NCI-H446 (cell line): ENCODE measurements at places on chromosomes 2 and 18.
A peak's percentile ranks its signal among the peaks of the same experiment; 100 is the strongest.

DNA sequence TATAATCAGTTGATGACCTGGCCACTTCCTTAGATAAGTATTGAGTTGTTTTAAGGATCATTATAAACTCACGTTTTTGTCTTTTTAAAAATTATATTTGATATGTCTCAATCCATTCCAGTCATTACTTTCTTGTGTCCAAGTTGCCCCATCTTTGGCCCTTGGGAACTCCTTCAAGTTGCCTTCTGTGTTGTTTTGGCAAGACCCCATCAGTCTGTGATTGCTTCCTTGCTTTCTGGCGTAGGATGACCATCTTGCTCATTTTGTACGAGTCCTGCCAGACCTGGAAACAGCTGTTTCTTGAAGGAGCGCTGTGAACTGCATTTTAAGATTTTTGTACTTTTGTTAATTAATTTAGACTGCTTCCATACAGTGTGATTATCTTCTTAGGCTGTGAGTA, 68.9 kb upstream of the ITM2C start:
- DNase-seq = no peak

- DNase-seq = peak; percentile 42
Measured at GRCh38 chr2:50707196-50707595, 324.7 kb downstream of the NRXN1 start.

DNA sequence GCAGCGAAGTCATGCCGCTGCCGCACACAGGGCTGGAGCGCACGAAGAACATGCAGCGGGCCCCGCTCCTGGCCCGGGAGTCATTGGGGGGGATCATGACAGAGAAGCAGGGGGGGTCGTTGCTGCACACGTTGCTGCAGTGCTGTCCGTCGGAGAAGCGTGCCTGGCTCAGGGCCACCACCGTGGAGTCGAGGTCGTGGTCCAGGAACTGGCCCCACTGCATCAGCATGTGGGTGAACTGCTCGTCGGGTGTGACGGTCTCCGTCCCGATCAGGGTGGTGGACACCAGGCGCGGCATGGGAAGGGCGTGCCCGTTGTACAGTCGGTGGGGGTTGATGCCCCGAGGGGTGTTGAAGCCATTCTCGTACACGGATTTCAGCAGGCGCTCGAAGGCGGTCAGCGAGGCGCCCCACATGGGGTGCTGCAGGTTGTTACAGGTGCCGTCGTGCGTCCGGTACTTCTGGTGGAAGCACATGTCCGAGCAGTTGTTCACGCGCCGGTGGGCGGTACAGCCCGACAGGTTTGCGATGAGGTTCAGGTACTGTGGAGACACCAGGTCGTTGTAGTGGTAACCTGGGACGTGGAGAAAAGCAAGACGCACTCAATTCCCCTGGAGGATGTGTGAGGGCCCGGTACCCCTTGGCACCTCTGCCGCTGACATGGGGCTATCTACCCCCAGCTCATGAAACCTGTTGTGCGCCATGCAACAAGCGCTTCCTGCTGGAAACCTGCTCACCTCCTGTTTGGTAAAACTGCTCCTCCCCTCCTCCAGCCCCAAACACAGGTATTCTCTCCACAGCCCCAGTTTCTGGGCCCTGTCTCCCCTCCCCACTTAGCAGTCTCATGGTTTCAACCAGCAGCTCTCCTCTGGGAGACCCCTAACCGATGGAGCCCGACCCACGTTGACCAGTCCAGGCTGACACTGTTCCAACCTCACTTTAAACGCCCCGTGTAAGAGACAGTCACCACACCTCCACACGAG, 94.9 kb downstream of the PXDN start:
- no peak for DNase-seq

DNA sequence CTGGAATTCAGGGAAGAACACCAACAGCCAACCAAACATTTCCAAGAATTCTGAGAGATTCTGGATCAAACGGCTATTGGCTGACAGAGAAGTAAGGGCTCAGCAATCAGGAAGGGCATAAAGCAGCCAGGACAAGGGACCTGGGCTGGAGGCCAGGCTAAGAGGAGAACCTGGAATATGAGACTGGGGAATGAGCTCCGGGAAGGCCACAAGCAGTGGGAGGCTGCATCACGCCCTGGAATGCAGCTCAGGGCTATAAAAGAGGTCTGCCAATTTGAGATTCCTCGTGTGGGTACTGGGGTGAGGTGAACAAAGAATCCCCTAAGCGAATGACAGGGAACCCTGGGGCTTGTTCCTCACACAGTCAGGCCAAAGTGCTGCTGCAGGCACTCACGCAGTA, 60.4 kb downstream of the ANO7 start:
- no peak for DNase-seq

- DNase-seq = no peak
Measured at GRCh38 chr2:58304843-58305242, 63.7 kb upstream of the FANCL start.

DNA sequence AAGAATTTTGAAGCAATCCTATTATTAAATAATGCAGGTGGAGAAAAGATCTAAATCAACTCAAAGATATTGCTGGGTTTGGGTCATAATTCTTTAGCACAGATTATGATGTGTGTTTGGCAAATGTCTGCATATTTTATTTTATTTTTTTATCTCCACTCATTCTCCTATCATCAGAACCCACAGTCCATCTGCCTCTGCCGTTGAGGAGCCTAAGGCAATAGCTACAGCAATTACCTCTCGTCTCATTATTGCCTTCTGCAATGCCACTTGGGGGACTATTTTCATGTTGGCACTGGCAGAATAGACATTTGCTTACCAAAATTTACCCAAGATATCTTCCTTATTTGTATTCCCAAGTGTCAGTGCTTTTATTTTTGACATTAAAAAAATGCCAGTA, 815.9 kb upstream of the CNTNAP5 start:
- DNase-seq = no peak
